IPS DF 6.9 (cell line): ENCODE measurements at places on chromosomes 1 and 21.

GRCh38 chr1:235920596-235921375 lies 54.1 kb upstream of the LYST start:
- no peak for DNase-seq

- no peak for DNase-seq
Measured at GRCh38 chr1:93633313-93633712, 48.3 kb downstream of the BCAR3 start.

DNA sequence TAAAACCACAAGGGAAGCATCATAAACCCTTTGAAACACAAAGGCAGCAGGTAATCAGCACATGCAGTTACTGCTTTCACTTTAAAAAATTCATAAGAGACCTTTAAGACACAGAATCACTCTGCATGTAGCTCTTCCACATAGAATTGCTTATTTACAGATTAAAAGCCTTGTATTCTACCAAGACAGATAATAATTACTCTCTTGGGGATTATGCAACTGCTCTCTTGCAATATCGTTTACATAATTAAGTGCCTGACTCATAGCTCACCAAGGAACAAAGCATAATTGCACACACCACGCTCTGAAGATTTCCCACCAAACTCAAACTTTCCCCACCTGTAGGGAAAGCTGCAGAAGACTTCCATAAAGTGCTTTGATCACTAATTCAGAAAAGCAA lies 87.9 kb downstream of the VAV3 start:
- no peak for DNase-seq

DNA sequence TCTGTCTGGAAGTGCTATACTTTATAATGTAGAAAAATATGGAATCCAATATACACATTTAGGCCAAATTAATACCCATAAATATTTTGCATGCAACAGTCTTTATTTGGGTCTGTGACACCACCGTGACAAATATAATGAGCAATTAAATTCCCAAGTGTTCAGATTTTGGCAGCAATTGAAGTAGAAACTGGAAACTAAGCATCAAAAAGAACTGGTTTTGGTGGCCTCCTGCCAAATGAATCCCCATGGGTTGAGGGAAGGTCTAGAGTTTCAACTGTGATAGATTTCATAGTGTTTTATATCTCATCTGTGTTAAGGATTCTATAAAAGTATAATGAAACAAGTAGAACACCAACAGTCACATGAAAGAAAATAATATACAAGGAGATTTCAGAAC lies 88.4 kb downstream of the DPYD start:
- DNase-seq: no peak

GRCh38 chr1:205260948-205261732 lies 33.4 kb downstream of the TMCC2 start:
- DNase-seq: no peak

DNA sequence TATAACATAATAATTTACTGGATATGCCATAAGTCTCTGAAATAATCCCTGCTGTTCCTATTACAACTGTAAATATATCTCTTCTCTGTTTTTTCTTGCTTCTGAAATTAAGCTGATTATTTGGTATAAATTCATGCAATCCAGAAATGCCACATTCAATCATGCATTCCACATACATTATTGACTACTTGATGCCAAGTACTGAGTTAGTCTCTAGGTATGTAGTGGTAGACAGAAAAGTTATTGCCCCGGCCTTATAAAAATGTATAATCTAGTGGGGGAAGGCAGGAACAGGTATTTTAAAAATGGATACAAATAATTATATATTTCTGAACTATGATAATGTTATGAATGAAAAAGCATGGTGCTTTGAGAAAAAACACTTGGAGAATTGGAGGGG lies 338.6 kb upstream of the SNX7 start:
- no peak for DNase-seq

- DNase-seq: peak; percentile 50
Measured at GRCh38 chr1:236064674-236065508, at the start of gene NID1. TSS of gene NID1 (minus strand) at chr1:236065090. CDS start at chr1:236065079, 11 bp downstream.

- DNase-seq: no peak
Measured at GRCh38 chr1:193451001-193451400, 264.6 kb upstream of the B3GALT2 start.

DNA sequence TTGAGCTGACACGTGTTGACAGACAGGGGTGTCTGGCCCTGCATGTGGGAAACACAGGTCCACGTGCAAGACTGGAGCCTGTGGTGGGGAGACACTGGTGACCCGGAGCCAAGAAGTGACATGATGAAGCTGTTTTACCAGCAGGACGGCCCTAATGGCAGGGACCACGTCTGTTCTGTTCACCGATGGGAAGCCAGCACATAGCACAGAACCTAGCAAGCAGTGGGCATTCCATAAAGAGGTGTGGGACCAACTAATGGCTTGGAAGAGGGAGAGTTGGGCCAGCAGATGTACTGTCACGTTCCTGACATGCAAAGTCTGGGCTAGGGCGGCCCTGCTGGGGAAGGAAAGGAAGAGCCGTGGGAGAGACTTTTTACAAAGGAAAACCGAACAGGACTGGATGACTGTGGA lies 15.3 kb downstream of the NAV1 start:
- DNase-seq: no peak

GRCh38 chr1:245365095-245366020 lies 210.6 kb downstream of the KIF26B start:
- no peak for DNase-seq

DNA sequence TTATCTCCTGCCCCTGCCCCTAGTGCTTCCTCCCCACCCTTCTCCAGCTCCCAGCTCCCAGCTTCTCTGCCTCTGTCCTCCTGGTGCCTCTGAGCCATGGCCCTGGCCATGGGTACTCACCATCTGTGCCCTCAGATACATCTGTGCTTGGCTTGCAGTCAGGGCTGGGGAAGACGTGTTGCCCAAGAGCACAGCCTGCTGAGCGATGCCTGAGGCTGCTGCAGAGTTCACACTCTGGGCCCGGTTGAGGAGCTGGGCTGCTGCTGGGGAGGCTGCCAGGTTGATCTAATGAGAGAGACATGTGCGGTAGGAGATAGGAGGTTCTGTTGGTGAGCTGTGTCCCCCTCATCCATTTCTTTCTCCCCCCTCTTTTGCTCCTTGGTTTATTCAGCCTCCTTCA lies 49.4 kb upstream of the A3GALT2 start:
- DNase-seq: no peak

GRCh38 chr1:91791691-91792488 lies 94.1 kb downstream of the TGFBR3 start:
- no peak for DNase-seq

GRCh38 chr1:238489006-238489405 lies 598.3 kb upstream of the ZP4 start:
- DNase-seq: no peak

DNA sequence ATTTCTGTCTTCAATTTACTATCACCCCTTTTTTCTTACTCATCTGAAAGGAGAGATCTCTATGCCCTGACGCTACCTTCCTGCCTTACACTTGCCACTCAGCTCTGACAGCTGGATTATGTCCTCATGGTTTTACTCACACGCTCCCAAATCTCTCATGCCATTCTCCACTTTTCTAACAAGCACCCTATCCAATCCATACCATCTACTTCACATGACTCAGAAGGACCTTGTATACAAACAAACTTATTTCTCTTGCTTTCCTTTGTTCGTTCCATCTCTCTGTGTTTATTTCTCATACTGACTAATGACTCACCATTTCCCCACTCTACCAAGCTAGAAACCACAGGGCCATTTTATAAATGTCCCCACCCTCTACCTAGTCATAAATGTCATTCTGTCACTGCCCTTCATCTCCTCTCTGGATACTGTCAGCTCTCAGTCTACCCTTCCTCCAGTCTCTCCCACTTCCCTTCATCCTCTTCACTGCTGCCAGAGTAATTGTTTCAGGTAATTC lies 87.3 kb downstream of the USP24 start:
- no peak for DNase-seq

- DNase-seq: no peak
Measured at GRCh38 chr1:12167493-12168429, 970 bp downstream of the TNFRSF1B start.

- DNase-seq: no peak
Measured at GRCh38 chr1:168607872-168608428, 31.5 kb downstream of the XCL1 start.

DNA sequence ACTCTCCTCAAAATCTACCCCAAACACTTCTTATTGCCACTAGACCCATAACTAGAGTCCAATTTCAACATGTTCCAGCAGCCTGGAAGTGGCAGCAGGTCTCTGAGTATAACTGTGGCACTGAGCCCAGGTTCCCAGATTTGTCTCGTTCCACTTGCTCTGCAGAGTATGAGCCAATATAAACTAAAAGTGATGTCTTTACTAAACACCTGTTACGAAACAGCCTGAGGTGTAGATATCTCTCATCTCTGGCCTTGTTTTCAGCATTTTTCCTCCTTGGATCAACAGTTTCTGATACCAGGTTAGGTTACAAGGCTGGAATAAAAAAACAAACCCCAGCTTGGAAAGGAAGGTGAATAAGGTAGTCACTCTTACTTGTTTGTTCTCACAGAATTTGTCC lies 25.2 kb upstream of the PRDX6 start:
- DNase-seq: no peak

GRCh38 chr1:13435458-13435857 lies 25.2 kb downstream of the PRAMEF20 start:
- no peak for DNase-seq

DNA sequence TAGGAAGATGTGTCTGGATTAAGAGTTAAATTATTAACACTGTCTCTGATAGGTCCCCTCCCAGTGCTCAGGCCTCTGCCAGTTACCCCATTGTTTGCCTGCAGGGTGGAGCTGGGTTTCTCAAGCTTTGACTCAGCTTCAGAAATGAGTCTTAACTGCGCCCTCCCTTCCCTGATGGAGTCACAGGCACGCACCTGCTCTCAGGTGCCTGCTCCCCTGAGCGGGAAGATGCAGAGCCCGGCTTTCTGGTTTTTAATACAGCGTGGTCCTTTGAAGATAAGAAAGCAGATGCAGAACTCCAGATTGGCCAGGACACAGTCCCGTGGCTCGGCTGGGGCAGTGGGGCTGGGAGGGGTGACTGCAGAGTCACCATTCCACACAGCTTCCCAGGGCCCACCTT lies 3.2 kb upstream of the SPRR4 start:
- DNase-seq: no peak
